ENCODE measurements at places on chromosomes 6 and 20.

GRCh38 chr6:13304580-13305260 is 23.6 kb downstream of the TBC1D7 start:
- no peaks in the 10 kb centered on the region for H3K36me3 ChIP-seq
- H3K27me3 ChIP-seq = no peaks in the 10 kb centered on the region
- DNase-seq = no peak

DNA sequence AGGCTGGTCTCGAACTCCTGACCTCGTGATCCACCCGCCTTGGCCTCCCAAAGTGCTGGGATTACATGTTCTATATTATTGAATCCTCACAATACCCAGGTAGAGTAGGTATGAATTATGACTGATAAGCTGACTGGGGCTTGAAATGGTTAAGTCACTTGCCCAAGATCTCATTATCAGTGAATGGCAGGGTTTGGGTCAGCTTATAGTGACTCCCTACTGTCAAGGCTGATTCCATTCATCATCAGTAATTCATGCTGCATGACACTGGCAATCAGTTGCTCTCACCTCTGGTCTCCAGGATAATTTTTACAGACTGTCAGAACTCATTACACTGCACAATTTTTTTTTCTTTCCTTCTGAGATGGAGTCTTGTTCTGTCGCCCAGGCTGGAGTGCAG is 127.6 kb downstream of the KIF13A start:
- no peak overlapping the region for H3K27ac ChIP-seq
- no peak overlapping the region for H3K4me3 ChIP-seq
- H3K27me3 ChIP-seq = no peaks in the 10 kb centered on the region
- no peak for DNase-seq

DNA sequence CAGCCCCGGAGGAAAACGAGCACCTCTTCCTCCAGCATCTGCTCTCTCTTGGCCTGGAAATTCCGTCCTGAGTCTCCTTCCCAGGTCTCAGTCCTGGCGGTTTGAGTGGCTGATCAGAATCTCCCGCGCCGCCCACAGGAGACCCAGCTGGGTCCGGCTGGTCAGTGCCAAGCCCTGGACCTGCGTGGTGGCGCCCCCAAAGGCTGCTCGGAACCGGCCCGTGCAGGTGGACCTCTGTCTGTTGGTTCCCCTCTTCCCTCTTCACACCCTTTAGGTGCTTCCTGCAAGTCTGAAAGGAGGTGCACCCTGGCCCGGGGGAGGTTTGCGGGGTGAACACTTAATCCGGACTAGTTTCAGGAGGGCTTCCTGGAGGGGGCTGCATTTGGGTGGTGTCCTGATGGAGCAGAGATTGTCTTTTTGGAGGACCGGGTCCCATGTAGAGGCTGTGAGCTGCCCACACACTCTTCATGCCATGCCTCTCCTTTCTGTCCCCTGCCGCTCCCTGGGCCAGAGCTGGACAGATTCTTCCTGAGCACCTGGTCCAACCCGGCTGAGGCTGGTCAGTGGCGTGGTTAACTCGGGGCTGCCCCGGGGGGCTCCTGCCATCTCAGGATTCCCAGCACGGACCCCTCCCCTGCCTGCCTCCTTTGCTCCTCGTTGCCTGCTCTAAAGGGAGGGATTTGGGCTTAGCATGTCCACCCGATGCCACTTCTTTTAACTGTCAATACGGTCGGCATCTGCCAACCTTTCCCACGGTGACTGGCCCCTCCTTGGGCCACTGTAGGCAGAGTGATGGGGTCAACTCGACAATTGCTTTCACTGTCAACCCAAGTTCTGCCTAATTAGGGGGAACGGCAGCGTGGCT is 16.5 kb upstream of the BHLHE23 start:
- no peaks in the 10 kb centered on the region for H3K27me3 ChIP-seq
- no peak overlapping the region for H3K27ac ChIP-seq

GRCh38 chr6:25844518-25844917 is 12.7 kb upstream of the SLC17A1 start:
- H3K27ac ChIP-seq = no peak overlapping the region
- H3K36me3 ChIP-seq = no peaks in the 10 kb centered on the region
- no peak overlapping the region for H3K4me3 ChIP-seq
- H3K27me3 ChIP-seq = no peaks in the 10 kb centered on the region

- peak overlapping the region; percentile 95 for H3K4me3 ChIP-seq
- no peak overlapping the region for H3K27ac ChIP-seq
- H3K36me3 ChIP-seq = no peaks in the 10 kb centered on the region
- no peaks in the 10 kb centered on the region for H3K27me3 ChIP-seq
Observed at GRCh38 chr20:32208499-32209154, 947 bp downstream of the POFUT1 start.

GRCh38 chr20:64044484-64045247 is 4.8 kb downstream of the SOX18 start:
- DNase-seq = no peak
- H3K27ac ChIP-seq = no peak overlapping the region
- H3K27me3 ChIP-seq = no peaks in the 10 kb centered on the region
- no peak overlapping the region for H3K4me3 ChIP-seq

DNA sequence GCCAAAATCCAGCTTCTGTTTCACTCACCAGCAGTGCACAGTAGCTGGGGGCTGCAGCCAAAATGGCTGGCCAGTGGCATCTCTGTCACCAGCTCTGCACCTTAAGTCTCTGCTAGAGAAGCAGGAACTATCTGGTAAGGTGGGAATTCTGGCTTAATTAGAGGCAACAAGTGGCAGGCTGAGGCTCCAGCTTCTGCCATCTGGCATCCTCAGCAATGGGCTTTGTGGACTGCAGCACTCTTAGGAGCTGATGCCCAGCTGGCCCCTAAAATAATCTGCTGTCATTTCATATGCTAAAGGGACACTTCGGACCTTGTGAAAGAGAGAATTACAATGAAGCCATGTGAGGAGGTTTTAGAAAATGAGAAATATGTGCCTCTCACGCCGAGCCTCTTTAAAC is 4.6 kb upstream of the CLDN20 start:
- no peaks in the 10 kb centered on the region for H3K36me3 ChIP-seq
- no peak overlapping the region for H3K27ac ChIP-seq
- no peaks in the 10 kb centered on the region for H3K4me1 ChIP-seq
- no peak for DNase-seq
- no peaks in the 10 kb centered on the region for H3K27me3 ChIP-seq

- no peak overlapping the region for H3K27ac ChIP-seq
- H3K36me3 ChIP-seq = no peaks in the 10 kb centered on the region
- no peak overlapping the region for H3K4me3 ChIP-seq
- H3K27me3 ChIP-seq = no peaks in the 10 kb centered on the region
Observed at GRCh38 chr6:155162682-155163081, 101.1 kb upstream of the CLDN20 start.

DNA sequence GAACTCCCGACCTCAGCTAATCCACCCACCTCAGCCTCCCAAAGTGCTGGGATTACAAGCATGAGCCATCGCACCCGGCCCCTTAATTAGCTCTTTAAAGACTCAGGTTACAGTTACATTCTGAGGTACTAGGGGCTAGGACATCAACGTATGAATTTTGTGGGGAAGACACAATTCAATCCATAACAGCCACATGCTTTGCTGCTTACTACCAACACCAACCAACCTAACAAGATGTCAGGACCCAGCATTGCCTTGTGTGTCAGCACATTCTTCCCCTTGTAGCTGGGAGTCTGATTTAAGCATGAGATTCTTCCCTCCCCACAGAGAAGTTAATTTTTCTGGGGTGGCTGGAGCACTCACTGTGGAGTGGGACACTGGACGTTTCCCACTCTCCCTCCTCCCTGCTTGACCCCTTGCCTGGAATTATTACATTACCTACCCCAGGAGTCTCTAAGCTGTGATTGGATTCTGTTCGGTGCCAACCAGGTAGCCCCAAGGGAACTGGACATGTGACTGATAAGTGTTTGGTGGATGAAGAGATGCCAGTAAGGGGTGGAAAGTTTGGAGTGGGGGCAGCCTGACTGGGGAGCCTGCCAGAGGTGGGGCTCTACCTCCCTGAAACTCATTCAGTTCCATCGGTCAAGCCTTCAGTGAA is 5.6 kb upstream of the PXMP4 start:
- H3K27ac ChIP-seq = no peak overlapping the region
- H3K27me3 ChIP-seq = no peaks in the 10 kb centered on the region
- H3K36me3 ChIP-seq = no peaks in the 10 kb centered on the region

DNA sequence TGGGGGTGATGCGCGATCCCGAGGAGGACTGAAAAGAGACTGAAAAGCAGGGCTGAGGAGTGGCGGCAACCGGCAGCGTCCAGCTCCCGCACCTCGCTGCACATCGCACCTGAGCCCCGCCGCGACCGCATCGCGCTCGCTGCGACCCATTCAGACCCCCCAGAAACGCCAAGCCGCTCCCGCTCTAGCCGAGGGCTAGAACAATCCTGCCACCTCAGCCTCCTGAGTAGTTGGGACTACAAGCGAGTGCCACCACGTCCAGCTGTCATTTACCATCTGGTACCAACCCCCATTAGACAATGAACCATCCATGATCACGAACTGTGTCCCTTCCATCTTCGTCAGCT is 33.2 kb downstream of the HLA-A start:
- H3K4me1 ChIP-seq = peaks cover 13% of the 10 kb centered on the region
- H3K27ac ChIP-seq = no peak overlapping the region
- no peaks in the 10 kb centered on the region for H3K27me3 ChIP-seq
- H3K36me3 ChIP-seq = no peaks in the 10 kb centered on the region
